ENCODE measurements at places on chromosomes 2 and 18.

DNA sequence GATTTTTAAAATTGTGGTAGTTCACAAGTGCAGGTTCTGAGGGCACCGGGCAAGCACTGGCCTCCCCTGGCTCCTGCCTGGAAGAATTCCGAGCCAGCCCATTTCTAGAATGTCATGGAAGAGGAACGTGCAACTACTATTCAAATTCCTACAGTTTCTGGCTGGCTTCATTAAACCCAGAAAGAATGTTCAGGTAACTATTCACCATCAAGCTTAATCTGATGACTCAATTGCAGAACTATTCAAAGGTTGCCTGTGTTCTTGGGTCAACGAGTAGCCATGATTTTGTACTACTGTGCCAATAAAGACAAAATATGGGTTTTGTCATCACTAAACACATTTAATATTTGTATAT lies 14.3 kb upstream of the MFF start:
- DNase-seq, result no peak

GRCh38 chr2:29155578-29155977 lies 40.4 kb downstream of the CLIP4 start:
- no peak for DNase-seq

GRCh38 chr2:39517622-39518021 lies 80.5 kb upstream of the MAP4K3 start:
- no peak for DNase-seq

GRCh38 chr2:218266316-218266979 lies 3.5 kb downstream of the AAMP start:
- DNase-seq, result no peak

DNA sequence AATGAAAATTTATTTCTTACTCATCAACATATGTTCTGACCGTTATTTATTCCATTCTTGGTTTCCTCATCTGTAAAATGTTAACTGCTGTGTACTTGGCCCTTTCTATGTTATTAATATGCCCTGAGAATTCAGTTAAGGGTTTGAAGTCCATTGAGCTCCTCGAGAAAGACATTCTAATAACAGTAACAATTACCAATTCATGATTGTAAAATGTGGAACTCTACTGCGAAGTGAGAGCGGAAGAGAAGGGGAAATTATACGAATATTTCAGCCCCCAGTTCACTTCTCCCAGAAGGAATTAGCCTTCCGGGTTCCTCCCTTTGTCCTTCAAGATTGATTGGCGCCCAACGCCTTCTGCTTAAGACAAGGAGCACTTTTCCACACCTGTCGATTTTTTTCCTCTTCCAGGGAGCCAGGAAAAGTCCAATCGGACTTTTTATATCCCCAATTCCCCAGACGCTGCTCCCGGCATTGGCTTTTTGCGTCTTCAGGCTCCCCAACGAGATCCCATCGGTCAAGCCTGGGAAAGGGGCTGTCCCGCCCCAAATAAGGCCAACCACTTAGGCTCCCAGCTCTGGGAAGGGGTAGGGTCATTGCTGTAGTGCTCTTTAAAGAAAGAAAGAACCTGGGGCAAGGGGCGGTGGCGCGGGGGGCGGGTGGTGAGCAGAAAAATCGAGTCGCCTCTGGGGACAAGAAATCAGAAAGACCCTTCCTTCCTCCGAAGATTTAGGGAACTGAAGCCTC lies 1.6 kb downstream of the DSC2 start:
- no peak for DNase-seq

DNA sequence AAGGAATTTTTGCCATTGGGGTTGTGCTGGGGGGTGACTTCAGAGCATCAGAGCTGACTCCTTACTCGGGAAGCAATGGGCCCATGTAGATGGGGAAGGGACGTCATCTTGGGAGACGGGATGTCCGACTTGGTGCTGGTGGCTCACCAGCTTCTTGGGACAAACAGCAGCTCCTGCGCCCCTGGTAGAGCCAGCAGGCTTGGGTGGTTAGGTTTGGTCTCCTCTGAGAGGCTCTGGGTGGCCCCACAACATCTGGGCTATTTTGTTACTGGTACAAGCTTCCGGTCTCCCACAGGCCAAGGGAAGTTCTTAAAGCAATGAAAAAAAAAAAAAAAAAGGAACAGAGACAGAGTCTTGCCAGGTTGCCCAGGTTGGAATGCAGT lies 1.8 kb downstream of the NGEF start:
- DNase-seq, result no peak

GRCh38 chr2:182824767-182825158 lies 41.7 kb downstream of the FRZB start:
- DNase-seq, result no peak
